SHP77 treated with DMSO at 0.1 percent for 48 hours (cell line): ENCODE measurements at places on chromosomes 1 and 21.

GRCh38 chr1:241250465-241250864, 106.5 kb downstream of the RGS7 start:
- DNase-seq, result peak; percentile 92

GRCh38 chr1:241816008-241816407, 32.0 kb upstream of the EXO1 start:
- DNase-seq, result no peak

- DNase-seq, result no peak
Observed at GRCh38 chr1:23807453-23807852, 6.9 kb upstream of the GALE start.

GRCh38 chr1:168348146-168348709, 67.6 kb downstream of the TBX19 start:
- no peak for DNase-seq

DNA sequence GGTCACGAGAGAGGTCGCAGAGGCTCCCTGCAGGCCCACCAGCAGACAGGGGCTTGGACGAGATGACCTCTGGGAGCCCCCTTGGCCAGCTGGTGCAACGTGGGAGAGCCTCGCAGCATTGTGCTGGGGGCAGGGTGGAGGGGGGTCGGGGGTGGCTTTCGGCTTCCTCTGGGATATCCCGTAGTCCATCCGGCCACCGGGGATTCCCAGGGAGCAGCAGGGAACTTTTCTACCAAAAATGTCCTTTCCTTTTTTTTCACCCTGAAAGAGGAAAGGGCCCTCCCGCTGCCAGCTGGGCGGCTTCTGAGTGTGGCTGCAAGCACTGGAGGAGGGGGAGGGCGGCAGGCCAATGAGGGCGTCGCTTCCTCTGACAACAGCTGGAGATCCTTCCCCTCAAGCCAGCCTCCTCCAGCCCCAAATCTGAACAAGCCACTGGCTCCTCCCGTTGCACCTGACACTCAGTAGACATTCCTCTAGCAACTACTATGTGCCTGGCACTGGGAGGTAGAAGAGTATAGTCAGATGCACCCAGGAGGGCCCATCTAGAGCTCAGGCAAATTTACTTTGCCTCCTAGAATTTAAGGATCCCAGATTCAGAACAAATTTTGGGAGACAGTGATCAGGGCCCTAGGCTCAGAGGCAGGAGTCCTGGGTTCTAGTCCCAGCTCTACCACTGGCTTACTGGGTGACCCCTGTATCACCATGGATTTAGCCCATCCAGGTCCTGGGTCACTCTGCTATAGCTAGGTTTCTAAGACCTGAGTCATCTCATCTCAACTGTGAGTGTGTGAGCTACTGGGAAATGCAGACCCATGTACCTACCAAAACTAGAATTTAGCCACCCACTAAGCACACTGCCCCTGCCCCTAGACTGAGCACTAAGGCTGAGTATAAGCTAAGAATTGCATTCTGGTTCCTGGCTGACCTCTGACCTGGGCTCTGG, 2.7 kb downstream of the MOB3C start:
- DNase-seq, result no peak

- no peak for DNase-seq
Observed at GRCh38 chr21:31457675-31458074, 113.6 kb upstream of the TIAM1 start.

GRCh38 chr1:159015440-159015909, 5.8 kb downstream of the IFI16 start:
- no peak for DNase-seq

DNA sequence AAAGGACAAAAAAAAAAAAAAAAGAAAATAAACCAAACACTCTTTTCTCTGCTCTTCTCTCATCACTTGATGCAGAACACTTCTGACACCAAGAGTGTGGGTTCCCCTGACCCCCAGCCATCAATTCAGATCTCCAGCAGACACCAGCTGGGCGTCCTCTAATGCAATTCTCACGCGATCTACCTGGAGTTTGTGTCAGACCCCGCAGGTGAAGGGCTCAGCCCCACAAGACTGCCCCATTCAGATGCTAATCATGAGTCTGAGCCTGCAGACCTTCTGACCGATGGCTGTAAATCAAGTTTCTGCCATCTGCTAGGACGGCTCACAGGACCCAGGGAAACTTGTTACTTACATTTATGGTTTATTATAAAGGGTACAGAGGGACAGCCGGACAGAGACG, 133.6 kb upstream of the C1orf174 start:
- DNase-seq, result no peak

GRCh38 chr1:212918824-212919223, 31.5 kb upstream of the VASH2 start:
- DNase-seq, result no peak

DNA sequence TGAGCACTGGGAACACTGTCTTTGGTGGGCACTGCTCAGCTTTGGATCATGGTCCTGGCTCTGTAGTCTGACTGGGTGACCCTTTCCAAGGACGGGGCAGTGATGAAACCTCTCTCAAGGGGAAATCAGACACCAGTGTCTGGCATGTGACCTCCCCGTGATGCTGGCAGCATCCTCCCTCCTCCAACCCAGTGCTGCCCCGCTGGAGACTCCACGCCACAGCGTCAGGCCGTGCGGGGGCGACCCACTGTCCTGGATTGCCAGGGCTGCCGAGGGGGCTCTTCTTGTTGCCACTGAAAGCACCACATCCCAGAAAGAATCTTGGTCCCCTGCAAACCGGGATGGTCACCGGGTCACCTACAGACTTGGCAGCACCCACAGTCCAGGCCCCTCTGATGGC, 146.4 kb upstream of the ARHGEF16 start:
- no peak for DNase-seq

DNA sequence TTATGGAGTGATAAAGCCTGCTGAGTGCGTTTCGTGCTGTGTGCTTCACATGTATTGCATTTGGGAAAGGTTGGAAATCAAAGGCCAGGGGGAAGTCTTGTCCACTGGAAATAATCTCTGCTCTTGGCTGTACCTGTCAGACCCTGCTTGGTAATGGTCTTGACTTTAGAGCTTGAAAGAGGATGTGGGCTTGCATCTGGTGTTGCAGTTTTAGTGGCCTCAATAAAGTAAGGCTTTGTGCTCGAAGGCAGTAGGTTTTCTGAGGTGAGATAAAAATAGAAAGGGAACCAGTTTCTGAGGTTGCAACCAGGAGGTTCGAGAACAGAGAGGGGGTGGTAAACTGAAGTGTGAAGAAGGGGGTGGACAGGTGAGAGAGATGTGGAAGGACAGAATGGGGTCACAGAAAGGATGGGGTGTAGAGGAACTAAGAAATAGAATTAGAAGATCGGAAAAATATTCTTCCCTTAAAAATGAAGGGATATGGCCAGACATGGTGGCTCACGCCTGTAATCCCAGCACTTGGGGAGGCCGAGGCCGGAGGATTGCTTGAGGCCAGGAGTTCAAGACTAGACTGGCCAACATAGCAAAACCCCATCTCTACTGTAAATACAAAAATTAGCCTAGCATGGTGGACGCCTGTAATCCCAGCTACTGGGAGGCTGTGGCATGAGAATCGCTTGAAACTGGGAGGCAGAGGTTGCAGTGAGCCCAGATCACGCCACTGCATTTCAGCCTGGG, 1.5 kb downstream of the S100PBP start:
- DNase-seq, result no peak

GRCh38 chr1:953524-954320, 5.3 kb downstream of the NOC2L start:
- no peak for DNase-seq

DNA sequence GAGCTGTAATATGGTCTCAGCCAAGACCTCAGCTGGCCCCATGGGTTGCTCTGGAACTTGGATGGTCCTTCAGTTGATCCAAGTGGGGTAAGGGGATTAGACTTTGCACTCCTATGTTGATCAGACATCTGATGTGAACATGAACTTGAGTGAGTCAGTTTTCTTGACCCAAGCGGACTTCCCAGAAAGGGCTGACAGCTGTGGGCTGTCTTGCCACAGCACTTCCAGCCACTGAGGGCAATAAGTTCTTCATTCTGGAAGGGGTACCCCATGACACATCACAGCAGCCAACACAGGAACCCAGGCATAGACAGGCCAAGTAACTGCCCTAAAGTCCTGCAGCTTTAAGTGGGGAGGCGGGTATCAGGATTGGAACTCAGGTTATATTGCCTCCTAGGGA, 93.9 kb upstream of the USP24 start:
- DNase-seq, result no peak

- DNase-seq, result peak; percentile 6
Observed at GRCh38 chr1:42146626-42147320, 6.4 kb upstream of the GUCA2B start.

GRCh38 chr1:55317673-55318072, 102.5 kb upstream of the USP24 start:
- DNase-seq, result no peak

GRCh38 chr1:62336995-62337705, 17.9 kb upstream of the KANK4 start:
- no peak for DNase-seq

GRCh38 chr1:59013276-59013927, 229.6 kb upstream of the JUN start:
- DNase-seq, result no peak

GRCh38 chr21:27192281-27192949, 225.5 kb upstream of the ADAMTS5 start:
- DNase-seq, result no peak

DNA sequence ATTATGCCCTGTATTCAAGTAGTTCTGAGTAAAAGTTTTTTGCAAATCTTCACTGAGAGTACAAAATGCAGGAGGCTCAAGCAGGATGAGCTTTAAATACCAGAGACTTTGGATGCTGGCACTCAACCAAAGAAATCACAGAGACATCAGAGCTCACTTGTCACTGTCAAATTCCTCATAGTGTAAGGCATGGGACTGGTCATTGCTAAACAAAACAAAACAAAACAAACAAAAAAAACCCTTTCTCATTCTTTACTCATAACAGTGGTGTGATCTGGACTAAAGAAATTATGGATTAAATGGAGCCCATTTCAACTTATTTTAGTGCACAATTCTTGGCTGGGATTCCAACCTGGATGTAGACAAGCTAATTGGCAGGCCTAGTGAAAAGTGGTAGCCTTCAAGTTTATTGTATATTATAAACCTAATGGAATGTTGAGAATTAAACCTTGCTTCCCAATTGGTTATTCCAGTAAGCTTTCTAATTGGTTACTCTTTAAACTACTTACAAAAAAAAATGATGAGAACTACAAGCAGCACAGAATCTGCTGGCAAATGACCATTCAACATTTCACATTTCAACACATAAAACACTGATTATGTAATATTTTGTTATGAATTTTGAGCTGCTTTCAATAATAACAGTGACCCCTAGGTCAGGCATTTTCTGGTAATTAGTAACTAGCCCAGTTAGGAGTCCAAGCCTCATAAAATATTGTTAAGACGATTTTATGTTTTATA, 30.6 kb upstream of the NEK7 start:
- DNase-seq, result no peak

DNA sequence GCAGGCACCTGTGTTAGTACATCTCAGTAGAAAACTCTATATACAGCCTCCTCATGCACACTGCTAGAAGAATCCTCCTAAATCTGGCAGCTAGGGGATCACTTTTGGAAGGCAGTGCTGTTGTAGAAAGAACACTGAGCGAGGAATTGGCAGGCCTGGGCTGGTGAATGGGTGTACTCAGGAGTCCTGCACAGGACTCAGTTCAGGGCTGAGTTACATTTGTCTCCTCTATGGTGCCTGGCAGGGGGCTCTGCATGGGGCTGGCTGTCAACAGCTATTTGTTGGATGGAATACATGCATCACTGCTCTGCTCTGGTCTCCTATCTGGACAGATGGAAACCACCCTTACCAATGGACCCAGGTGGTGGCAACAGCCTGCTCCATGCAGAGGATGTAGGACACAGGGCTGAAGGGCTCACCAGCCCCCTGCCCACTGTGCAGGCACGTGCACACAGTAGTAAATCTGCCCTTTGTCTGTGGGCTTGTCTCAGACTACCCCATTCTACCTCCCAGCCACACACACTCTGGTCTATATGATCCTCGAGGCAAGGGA, 74.2 kb downstream of the LRIG2 start:
- no peak for DNase-seq

DNA sequence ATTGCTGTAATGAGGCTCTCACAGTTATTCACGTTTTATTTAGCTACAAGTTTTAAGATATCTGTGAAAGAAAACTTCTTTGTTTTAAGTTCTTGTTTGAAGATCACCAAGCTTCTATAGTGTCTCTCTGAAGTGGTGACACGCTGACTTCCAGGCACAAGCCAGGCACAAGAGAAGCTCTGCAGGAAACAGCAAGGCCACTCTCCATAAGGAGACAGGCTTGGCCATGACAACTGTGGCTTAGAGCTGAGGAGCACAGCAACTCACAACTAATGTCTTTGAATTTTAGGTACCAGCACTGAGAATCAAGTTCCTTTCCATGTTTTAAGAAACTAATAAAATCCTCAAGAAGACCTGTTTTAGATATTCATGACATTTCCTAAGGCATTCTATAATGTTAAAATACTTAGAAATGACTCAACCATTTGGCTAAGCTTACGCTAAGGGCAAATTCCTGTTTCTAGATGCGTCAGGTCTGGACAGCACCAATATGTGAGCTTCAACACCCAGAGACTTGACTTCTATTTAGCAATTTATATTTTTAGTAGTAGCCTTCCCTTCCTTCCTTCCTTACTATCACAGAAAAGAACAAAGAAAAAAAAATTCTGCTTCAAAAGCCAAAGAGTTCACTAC, 40.2 kb downstream of the APP start:
- DNase-seq, result no peak

GRCh38 chr1:155254714-155255242, 505 bp downstream of the ENTREP3 start:
- no peak for DNase-seq

DNA sequence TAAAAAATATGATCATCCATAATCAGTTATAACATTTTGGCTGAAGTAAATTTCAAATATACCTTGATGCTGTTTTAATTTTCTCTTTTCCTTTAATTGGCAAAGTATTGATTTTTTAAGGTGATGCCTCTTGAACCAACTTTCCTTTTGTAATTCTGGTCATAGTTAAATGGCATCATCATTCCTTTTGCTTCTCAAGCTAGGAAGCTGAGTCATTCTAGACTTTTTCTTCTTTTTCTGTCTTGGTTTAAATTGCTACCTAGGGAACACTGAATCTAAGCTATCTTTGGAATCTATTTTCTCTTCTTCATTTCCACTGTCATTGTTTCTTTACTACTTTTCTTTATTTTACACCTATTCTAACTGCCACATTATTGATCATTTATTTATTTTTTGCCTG, 162.7 kb downstream of the HMCN1 start:
- DNase-seq, result no peak
